ENCODE measurements at places on chromosomes 11 and 22. TPM values are rescaled to one million over a fixed set of nuclear protein-coding genes. Genes with fewer than 3 reads are reported as not detected.
A peak's percentile ranks its signal among the peaks of the same experiment; 100 is the strongest.

FAM111B gene
- total RNA-seq, result 1.4 TPM

MMP12 gene
- total RNA-seq, result not detected

EFCAB6 gene
- 3.1 TPM for total RNA-seq

PRODH gene
- total RNA-seq, result 84.2 TPM

OR5J2 gene
- total RNA-seq, result not detected

NPTXR gene
- 2.1 TPM for total RNA-seq

DNA sequence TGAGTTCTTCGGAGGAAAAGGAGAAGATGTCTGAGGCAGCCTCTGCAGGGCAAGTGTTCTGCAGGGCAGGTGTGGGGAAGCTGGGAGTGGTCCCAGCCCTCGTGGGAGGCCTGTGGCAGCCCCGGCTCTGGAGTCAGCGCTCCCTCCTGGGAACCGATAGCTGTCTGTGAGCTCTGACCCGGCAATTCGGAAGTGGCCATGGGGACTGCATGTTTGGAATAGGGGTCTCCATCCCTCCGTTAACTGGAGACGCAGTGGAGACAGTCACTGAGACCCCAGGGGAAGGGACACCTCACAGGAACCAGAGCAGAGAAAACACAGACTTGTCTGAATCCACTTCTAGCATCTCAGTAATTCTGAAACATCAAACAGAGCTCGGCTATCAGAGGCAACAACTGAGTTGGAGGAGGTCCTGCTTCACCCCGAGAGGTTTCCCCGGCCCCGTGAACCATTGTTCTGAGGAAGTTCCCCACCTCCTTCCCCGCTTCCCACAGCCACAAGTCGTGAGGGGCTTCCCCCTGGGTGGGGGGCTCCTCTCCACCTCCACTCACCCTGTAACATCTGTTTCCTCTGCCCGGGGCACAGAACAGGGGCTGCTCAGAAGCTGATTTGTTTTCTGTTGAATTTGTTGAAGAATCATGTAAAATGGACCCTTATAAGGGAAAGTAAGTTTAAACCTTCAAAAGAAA lies 99.6 kb downstream of the BRD1 start:
- no peak for DNase-seq

DNA sequence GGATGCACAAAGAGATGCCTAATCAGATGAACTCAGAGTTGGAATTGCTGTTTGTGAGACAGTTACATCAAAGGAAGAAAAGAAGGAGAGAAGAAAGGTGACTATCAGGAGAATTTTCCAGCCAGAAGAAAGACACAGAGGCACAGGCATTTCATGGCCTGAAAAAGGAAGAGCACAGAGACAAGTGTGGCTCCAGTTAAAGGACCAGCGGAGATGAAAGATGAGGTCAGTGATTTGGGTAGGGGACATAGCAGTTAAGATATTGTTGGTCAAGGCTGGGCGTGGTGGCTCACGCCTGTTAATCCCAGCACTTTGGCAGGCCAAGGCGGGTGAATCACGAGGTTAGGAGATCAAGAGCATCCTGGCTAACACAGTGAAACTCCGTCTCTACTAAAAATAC lies 3.4 kb upstream of the ZNF280A start:
- no peak for DNase-seq

GRCh38 chr11:120680322-120680721 lies 168.8 kb downstream of the GRIK4 start:
- DNase-seq, result peak; percentile 35

DNA sequence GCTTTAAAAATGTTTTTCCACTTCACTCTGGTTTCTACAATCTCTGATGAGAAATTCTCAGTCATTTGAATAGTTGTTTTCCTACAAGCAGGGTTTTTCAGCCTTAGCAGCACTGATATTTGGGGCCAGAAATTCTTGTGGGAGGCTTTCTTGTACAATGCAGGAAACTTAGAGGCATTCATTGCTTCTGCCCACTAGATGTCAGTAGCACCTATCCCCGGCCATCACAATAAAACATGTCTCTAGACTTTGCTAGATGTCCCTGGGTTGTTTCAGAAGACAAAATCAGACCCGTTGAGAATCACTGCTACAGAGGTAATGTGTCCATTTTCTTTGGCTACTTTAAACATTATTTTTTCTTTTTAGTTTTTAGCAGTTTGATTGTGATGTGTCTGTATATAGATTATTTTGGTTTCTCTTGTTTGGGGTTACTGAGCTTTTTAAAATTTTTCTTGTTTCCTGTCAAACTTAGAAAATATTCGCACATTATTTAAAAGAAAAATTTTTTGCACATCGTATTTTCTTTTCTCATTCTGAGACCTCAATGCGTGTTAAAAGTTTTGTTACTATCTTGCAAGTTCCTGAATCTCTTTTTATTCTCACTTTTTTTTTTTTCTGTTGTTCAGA lies 60.8 kb upstream of the CCDC179 start:
- no peak for DNase-seq

DNA sequence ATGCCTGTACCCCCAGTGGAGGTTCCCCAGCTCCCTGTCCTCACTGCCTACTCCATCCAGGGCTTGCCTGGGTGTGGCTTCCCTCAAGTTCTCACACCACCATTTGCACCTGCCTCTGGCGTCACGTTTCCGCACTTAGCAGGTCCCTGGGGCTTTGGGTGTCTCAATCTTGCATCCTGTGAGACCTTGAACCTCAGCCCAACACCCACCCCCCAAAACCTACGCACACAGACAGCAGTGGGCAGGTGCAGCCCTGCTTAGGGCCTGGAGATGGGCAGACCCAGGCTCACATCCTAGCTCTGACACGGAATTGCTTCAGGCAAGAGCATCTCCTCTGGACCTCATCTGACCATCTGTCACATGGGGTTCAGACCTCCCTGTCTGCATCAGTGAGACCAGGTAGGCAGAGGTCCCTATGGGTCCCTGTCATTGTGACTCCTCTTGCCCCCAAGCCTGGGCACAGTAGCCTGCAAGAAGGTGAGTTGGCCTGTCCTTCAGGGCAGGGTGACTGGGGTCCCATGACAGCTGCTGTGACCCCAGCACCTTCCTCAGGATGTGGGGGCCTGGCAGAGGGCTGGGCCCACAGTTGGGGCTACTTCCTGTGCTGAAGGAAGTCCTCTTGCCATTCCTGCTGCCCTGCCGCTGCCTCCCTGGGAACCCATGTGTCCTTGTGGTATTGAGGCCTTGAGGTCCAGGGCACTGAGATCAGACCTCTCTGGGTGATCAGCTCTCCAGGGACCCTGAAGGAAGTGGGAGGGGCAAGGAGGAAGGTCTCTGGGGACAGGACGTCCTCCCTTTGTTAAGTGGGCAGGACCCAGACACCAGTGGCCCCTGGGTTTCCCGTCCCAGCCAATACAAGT lies 2.0 kb downstream of the SIPA1 start:
- no peak for DNase-seq

DNA sequence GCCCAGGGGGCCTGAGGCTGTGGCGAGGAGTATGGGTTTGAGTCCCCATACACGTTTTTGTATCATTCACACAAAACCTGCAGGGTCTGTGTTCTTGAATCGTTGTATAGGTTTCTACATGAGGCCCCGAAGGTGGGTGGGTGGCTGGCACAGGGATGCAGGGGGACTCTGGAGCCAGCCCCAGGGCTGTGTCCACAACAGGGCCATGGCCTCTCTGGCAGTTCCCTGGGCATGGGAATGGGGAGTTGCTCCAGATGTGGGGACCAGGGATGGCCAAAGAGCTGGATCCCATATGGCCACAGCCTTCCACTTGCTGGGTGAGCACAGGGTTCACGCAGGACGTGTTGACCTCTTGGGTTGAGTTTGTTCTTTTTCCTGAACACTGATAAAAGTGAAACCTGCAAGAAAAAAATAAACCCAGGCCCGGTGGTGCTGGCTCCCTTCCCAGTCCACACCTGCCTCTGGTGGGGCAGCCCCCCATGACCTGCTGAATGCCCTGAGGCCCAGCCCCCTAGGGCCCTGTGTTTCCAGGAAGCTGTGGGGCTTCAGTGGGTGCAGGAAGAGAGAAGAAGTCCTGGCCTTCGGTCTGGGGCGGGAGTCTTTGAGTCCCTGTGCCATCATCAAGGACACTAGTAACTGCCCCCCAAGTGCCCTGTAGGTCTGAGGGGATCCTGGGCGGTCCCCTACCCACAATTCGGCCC lies 16.1 kb downstream of the MYRF start:
- no peak for DNase-seq

DNA sequence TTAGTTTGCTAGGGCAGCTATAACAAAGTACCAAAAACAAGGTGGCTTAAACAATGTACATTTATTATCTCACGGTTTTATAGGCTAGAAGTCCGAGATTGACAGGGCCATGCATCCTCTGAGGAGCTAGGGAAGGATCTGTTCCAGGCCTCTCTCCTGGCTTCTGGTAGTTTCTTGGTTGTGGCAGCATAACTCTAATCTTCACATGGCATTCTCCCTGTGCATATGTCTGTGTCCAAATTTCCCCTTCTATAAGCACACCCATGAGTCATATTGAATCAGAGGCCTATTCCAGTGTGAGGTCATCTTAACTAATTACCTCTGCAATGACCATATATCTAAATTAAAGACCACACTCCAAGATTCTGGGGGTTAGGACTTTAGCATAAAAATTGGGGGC lies 31.3 kb upstream of the MMP13 start:
- DNase-seq, result no peak

- DNase-seq, result peak; percentile 95
Measured at GRCh38 chr11:69296890-69297786, 3.2 kb downstream of the MYEOV start.

- no peak for DNase-seq
Measured at GRCh38 chr22:23146478-23147205, 1.4 kb downstream of the RAB36 start.

DNA sequence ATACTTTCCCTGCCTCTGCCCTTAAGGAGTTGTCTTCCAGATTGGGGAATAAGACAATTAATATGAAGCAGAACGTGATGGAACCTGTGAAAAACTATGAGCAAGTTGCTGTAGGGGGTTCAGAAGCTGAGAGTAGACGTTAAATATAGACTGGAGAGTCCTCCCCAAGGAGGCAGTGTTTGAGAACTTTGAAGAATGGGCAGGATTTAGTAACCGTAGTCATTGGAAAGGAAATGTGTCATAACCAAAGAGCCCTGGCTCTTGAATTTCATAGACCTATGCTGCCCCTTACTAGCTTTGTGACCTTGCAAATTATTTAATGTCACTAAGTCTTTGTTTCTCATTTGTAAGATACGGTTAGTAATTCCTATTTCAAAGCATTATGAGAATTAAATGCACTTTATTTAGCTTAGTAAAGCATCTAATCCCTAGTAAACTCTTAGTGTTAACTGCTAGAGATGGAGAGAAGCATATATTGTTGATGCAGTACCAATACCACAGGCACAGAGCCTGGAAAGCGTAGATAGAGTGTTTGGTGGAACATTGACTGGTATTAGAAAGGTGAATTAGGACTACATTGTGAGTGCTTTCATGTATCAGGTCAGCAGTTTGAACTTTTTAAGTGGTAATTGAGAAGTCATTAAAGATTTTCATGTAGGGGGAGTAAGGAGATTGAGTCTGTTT lies 54.1 kb downstream of the MCAM start:
- no peak for DNase-seq

DNA sequence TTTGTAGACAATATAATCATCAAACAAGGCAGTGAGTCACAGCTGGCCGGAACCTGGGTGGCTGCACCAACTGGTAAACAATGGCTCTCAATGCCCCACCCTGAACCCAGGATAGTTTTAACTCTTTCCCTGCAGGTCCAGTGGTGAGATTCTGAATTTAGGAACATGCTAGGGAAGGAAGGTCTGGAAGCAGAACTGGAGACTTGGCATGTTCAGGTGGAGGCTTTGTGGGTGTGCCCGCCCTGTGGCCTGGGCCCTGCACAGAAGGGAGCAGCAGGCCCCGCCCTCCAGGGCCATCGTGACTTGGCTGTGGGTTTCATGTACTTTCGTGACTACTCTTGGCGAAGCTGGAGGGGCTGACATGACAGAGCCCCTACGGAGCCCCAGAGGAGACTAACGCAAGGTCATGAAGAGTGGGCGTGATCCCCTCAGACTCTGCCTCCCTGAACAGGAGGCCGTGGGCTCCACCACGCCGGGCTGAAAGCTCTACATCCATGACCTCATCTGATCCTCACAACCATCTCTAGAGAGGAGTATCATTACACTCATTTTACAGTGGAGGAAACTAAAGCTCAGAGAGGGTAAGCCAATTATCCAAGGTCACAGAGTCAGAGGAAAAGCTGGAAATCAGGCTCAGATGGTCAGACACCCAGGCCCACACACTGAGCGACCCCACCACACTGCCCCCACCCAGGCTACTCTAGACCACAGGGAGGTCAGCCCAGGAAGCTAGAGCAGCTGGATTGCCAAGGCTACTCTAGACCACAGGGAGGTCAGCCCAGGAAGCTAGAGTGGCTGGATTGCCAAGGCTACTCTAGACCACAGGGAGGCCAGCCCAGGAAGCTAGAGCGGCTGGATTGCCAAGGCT lies 27.3 kb downstream of the MAFF start:
- no peak for DNase-seq

DNA sequence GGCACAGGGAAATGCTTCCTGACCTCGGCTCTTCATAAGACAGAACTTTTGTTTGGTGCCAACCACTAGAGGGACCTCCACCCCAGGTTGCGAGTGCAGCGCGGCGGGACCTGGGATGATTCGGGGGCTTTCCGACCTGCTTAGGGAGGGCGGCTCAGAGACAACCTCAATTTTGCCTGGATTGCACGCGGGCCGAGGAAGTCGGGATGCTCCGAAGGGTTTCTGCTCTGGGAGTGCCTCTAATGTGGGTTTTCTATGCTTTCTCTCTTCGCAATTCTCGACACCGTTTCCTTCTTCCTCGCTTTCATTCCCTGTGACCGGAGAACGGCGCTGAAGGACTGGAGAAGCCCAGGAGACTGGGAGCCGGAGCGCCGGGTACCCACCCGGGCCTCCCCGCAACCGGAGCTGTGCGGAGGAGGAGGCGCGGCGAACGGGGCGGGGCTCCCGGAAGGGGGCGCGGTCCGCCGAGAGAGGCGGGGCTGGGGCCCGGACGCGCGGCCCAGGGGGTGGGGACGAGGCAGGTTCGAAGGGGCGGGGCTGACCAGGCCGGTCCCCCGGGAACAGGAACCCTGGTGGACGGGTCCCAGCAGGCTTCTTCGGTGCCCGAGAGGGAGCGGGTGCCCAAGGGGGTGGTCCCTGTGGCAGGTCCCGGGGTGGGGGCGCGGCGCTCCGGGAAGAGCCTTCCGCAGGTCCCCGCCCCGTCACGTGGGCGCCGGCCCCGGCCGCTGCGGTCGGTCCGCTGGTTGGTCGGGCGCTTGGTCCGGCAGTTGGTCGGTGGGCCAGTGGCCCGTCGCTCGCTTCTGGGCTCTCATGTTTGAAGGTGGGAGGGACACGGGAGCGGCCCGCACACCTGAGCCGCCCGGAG lies at the start of gene PPFIBP2:
TSS of gene PPFIBP2 (plus strand) at position 766 of the 865 bp plus-strand sequence. CDS start 35,477 bp downstream, outside the sequence.
- peak; percentile 92 for DNase-seq

- no peak for DNase-seq
Measured at GRCh38 chr22:47380692-47381091, 618.2 kb downstream of the TBC1D22A start.

DNA sequence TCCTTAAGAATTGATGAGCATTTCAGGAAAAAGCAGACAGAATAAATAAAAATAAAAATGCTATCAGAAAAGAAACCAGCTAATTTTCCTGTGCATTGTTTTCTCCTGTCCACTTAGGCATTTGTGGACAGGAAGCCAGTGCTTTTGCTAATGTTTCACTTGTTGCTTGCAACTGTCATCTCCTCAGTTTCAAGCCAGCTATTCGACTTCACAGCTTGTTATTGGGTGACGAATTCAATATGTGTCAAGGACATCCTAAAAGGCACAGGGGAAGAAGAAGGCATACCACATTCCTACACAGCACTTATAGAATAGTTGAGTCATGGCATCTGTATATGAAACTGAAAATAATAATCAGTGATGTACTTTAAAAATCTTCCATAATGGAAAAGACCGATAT lies 530.6 kb upstream of the KIRREL3 start:
- DNase-seq, result no peak

- DNase-seq, result no peak
Measured at GRCh38 chr11:99505316-99505715, 484.6 kb downstream of the CNTN5 start.

GRCh38 chr22:44395118-44396005 lies 82.6 kb upstream of the SHISAL1 start:
- peak; percentile 76 for DNase-seq
